ENCODE measurements at places on chromosomes 4 and X.

GRCh38 chr4:100095729-100096595 is 94.3 kb downstream of the DDIT4L start:
- DNase-seq, result no peak

DNA sequence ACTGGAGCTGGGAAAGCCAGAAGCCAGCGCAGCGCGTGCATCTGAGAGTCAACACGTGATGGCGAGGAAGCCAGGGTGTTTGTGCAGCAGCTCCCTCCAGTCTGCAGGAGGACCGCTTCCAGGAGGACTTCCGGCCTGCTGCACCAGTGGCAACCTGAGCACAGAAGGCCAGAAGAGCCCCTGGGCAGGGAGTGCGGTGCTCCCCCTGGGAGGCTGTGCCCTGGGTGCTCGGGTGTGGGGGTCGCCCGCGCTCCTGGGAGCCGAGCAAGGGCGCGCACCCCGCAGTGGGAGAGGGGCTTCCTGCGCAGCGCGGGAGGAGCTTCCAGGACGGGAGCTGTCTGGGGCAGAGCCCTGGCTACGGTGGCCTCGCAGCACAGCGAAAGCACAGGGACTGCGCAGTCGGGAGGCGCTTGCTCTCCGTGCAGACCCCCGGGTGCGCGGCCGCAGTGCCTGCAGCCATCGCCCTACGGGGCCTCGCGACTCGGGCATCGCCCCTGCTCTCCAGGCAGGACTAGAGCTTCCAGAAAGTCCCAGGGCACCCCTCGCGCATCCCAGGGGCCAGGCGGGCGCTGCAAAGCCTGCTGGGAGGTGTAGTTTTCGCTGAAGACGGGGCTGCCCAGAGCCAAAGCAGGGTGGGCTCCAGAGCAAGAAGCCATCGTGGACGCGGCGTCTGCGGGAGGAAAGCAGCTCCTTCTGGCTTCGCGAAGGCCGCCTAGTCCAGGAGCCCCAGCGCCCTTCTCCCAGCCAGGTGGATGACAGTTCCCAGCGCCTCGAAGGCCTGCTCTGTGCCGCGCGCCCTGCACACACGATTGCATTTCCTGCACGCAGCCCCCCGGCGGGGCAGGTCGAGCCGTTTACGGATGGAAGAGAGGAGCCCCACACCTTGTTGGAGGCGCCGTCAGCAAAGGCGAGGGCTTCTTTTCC is 24.1 kb upstream of the WFS1 start:
- no peak for DNase-seq

DNA sequence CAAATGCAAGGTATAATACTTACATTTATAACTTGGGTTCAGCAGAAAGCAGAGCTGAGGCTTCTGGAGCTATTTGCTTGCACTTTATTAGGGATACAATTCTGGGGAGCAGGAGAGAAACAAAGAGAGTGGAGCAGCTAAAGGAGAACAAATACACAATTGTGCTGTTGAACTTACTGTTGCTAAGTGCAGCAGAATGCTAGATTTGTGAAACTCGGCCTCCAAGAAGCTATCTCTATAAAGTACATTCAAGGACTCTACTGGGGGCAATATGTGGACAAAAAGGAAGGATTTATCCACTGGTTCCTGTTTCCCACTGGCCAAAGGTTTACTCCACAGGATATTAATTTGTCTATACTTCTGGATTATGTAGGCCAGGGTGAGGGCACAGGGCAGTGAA is 86.8 kb downstream of the PPP1R2C start:
- DNase-seq, result no peak

- DNase-seq, result no peak
These were observed 89.3 kb downstream of the KLHL8 start for GRCh38 chr4:87130985-87131703.

DNA sequence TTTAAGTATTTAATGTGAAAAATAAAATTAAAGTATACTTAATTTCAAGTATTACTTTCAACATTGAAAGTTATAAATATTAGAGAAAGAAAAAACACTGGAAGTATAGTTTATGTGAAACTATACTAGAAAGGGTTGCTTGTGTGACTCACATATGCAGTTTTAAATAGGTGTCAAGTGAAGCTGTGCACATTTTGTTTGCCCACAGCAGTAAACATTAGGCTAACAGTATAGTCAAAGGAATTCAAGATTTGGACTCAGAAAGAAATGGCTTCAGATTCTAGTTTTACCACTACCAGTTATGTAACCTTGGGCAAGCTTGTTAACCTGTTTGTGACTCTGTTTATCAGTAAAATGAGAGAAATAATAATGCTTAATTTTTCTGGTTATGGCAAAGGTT is 148.2 kb downstream of the FAM47B start:
- no peak for DNase-seq

DNA sequence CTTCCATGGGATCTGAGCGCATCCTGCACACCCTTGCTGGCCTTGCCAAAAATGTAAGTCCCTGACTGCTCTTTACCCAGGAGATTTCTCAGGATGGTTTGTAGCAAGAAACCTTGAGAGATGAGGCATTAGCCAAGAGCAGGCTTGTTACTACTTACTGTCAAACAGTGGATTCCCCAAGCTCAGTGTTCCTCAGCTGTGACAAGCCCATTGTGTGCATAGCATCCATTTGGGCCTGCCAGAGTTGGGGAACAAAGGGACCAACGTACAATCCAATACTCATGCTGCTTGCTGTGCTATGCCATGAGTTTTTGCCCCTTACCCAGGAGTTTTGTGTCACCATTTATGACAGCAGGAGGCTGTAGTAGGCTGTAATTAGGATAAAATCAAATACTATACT is 267.6 kb downstream of the TENM3 start:
- no peak for DNase-seq

GRCh38 chr4:9996319-9997110 is 24.8 kb downstream of the SLC2A9 start:
- DNase-seq, result no peak

- no peak for DNase-seq
These were observed 31.5 kb downstream of the SEPTIN6 start for GRCh38 chrX:119661486-119661885.

- no peak for DNase-seq
These were observed 124.6 kb downstream of the NDST3 start for GRCh38 chr4:118158763-118159375.

DNA sequence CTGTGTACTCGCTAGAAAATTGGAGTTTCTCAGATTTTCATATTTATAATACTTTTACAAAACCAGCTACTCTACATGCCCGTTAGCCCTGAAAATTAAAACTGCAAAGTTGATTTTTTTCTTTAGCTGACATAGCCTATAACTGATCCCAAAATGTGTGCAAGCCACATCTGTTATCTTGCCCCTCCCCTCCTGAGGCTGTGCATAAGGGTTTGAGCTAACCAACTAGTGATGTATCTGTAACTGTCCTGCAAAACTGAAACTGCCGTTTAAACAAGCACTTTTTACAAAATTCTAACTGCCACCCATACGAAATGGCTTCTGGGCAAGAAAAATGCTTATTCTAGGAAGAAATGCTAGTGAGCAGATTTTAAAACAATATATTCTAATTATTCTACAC is 59.1 kb downstream of the EDNRA start:
- no peak for DNase-seq

DNA sequence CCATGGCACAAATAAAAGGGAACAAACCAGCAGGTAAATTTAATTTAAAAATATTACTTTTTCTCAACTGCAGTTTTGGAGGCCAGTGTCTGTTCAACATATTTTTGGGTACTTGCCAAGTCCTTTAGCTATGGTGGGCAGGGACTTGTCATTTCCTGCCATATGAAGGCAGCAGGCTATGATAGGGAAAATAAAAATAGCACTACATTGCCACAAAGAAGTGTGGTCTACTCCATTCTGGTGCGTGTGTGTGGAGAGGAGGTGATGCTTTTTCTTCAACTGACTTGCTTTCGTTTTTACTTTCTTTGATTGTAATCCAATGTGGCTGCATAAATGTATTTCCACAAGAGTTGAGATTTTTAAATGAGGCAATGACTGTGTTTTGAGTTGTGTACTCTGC is 17.2 kb downstream of the GPR174 start:
- DNase-seq, result no peak

- no peak for DNase-seq
These were observed 9.7 kb upstream of the ACSL4 start for GRCh38 chrX:109742722-109743121.

- DNase-seq, result no peak
These were observed at the start of gene GABRQ for GRCh38 chrX:152637649-152638442. Gene GABRQ, plus strand, starts transcription at chrX:152637895. Its CDS starts 308 bp downstream, at chrX:152638203.

DNA sequence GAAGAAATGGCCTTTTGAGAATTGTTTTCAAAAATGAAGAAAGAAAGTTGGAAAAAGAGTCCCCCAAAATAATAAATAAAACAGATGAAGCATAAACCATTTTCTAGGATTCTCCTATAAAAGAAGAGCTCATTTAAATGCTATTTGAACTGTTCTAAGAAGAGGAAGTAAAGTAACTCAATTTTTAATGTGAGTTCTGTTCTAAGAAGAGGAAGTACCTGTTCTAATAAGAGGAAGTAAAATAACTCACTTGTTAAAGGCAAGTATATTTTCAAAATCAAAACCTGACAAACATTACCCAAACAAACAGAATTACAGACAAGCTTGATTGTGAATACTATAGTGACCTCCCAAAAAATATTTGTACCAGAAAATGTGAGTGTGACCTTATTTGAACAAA is 1326.3 kb downstream of the C4orf33 start:
- no peak for DNase-seq

GRCh38 chr4:166996216-166996615 is 238.1 kb downstream of the SPOCK3 start:
- no peak for DNase-seq

DNA sequence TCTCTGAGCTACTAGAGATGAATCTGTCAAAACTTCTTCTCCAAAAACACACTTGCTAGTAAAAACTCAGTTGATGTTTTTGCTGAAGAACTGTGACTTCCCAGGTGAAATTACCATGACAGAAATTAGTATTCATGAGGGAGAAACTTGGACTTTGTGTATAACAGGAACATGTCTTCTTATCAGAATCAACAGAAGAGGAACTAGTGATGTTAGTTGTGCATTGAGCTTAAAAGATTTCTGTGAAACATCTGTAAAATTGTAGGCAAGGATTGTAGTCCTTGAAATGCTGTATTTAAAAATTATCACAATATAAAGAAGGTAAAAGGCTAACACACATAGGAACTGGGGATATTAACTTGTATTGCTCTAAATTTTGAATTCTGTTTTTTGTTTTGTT is 11.3 kb downstream of the FAM241A start:
- DNase-seq, result no peak

GRCh38 chr4:158238575-158238974 is 28.3 kb downstream of the TMEM144 start:
- DNase-seq, result no peak

DNA sequence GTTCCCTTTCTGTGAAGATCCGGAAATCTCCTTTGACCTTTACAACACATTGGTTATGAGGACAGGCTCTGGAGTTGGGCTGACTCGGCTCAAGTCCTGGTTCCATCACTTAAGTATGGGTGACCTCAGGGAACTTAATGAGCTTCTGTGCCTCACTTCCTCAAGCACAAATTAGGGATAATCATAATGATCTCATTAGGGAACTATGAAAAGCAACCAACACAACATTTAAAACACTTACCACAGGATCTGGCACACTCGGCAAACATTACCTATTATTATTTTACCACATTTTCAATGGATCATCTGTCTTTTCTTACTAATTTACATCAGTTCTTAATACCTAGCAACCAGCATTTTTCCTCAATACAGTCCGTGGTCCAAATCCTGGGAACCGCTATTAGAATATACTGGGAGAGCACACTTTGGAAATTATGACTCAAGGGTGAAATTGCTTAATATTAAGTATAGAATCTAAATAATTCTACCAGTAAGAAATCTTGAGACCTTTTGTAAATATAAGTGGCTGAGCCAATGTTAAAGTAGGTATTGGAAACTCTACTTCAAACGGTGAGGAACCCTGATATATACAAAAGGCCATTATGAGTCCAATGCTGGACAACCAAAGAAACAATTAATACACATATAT is 19.6 kb downstream of the ADGRA3 start:
- DNase-seq, result no peak

DNA sequence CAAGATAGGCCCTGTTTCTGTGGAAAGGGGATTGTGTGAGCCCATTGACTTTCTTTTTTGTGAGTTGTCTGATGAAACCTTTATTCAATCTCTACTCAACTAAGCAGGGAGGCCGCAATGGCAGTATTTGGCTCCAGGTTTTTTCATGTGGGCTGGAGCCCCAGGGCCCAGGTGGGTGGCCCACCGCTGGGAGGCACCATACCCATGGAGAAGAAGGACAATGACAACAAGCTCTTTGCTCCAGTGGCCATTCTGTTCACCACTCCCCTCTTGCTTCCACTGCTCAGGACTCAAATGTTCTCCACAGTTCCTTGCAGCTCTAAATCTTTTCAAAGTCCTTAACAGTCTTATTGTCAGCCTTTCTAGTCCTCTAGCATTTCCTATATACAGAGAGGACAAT is 54.1 kb downstream of the HOPX start:
- DNase-seq, result no peak

- DNase-seq, result no peak
These were observed 14.8 kb downstream of the CXCL3 start for GRCh38 chr4:74023709-74024108.

DNA sequence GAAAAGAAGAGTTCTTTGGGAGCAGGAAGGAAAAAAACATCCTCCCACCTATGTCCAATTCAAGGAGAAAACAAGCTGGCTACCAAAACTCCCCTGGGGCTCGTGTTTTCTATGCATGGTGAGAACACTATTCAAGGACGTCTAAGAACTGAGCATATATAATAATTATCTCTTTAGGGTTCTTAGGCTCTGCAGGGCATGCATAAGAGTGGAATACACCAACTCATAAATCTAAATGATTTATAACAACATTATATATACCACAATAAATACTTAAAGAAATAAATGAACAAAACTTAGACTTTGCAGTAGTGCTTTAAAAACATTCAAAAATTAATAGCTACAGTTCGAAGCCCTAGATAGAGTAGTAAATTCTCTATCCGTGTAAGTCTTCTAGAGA is 19.5 kb upstream of the TMEM154 start:
- no peak for DNase-seq

- no peak for DNase-seq
These were observed 106.5 kb downstream of the NYX start for GRCh38 chrX:41553688-41554087.

DNA sequence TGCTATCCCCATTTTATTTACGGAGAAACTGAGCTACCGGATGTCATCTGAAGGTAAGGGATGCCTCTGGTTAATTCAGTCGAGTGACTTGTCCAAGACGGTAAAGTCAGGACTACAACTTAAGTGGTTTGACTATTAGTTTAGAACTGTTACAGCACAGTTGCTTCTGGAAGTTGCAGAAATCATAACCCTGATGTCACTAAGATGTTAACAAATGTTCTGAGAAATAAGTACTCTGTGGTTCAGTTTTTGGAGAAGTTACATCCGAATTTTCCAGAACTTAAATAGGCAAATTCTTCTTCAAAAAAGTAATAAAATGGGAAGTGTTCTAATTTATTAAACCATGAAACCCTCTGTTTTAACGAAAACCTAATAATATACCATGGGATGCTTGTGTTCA is 3.1 kb downstream of the PPA2 start:
- no peak for DNase-seq
